ENCODE measurements at places on chromosomes 2 and 18. TPM values are rescaled to one million over a fixed set of nuclear protein-coding genes. Genes with fewer than 3 reads are reported as not detected.

The NCK2 gene
- 41.1 TPM for total RNA-seq

The CLEC4F gene
- not detected for total RNA-seq

The SCG2 gene
- total RNA-seq, result 5.3 TPM

The PPM1G gene
- 98.0 TPM for total RNA-seq

The SPDYA gene
- total RNA-seq, result 0.66 TPM

The ONECUT2 gene
- total RNA-seq, result under 0.01 TPM

The ASXL3 gene
- 0.14 TPM for total RNA-seq

The LRP2 gene
- total RNA-seq, result not detected

The THUMPD2 gene
- total RNA-seq, result 11.5 TPM

The CDH7 gene
- not detected for total RNA-seq

The SIX3 gene
- not detected for total RNA-seq

The GCC2 gene
- total RNA-seq, result 26.2 TPM

The RTP5 gene
- not detected for total RNA-seq

The SAG gene
- total RNA-seq, result not detected

The ALPP gene
- total RNA-seq, result not detected

The CCDC74B gene
- total RNA-seq, result 2.6 TPM

All from placental pericyte (primary cell).